ENCODE measurements at places on chromosomes 16 and 17. TPM values are rescaled to one million over a fixed set of nuclear protein-coding genes. Genes with fewer than 3 reads are reported as not detected.
A peak's percentile ranks its signal among the peaks of the same experiment; 100 is the strongest.

Gene C1QTNF8
- not detected for total RNA-seq

DNA sequence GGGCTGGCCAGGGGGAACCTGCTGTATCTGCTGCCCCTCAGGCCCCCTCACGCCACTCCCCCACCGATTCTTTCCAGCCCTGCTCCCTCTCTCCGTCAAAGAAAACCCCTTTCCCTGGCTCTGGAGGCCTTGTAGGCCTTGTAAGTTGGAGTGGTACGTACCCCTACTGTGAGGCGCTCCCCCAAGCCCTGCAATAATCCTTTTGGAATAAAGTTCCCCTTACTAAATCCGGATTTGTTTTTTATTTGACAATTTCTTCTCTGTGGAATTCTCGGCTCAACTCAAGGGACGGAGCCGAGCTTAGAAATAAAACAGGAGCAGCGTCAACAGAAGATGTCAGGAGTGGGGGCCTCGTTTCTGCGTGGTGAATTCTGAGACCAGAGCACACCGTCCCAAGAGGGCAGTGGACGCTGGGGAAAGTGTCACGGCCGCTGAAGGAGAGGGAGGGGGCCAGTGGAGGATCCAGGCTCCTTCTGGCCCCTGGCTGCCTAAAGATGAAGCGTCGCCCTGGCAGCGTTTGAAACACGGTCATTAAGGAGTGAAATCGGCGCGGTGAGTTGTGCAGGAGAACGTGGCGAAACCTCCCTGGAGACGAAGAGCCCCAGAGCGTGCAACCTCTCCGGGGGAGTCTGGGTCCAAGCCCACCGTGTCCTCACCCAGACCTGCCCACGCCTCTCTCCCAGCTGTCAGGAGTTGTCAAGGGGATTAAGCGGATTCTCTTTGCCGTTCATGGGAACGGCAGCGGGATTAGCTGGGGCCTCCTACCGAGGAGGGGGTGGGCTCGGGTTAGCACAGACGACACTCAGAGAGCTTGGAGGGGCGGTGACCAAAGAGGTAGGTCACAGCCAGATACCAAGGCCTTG lies 47.0 kb downstream of the SLC7A5 start:
- peaks cover 6% of the 10 kb centered on the region for H3K4me1 ChIP-seq
- H3K36me3 ChIP-seq = no peaks in the 10 kb centered on the region
- no peak overlapping the region for H3K4me3 ChIP-seq

DNA sequence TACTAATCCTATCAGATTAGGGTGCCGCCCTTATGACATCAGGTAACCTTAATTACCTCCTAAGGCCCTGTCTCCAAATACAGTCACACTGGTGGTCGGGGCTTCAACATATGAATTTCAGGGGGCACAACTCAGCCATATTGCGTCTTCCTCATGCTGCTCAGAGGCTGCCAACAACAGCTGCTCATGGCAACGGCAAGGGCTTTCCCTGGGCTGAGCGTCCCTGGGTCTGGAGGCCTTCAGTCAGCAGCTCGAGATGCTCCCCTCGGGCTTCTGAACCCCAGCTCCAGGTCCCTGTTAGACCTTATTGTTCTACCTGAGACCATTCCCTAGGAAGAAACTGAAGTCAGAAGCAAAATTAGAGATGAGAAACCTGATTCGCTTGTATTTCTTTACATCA lies 157.2 kb downstream of the TMEM132E start:
- H3K4me1 ChIP-seq = no peaks in the 10 kb centered on the region
- H3K4me3 ChIP-seq = no peak overlapping the region
- no peaks in the 10 kb centered on the region for H3K27me3 ChIP-seq
- DNase-seq = no peak

DNA sequence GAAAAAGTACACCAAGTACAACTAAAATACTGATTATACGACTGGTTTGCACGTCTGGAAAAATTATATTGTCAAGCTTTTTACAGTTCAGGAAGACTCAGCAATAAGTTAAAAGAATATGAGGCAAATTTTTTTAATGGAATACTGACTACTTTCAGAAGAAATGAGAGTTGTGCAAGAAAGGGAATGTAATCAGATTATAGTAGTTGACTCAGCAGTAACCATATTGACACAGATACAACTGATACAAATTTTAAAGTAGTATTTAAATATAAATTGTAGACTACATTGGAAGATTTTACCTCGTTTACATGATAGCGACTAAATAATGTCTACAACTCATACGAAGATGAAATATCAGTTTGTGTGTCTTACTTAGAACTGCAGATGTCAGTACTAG lies 16.7 kb downstream of the ASGR2 start:
- no peak for DNase-seq
- peaks cover 6% of the 10 kb centered on the region for H3K27me3 ChIP-seq
- no peaks in the 10 kb centered on the region for H3K4me1 ChIP-seq

GRCh38 chr17:74368341-74369081 lies 1.2 kb downstream of the GPR142 start:
- H3K4me1 ChIP-seq = peaks cover 19% of the 10 kb centered on the region
- no peaks in the 10 kb centered on the region for H3K27me3 ChIP-seq
- H3K36me3 ChIP-seq = no peaks in the 10 kb centered on the region
- H3K4me3 ChIP-seq = peak overlapping the region; percentile 42
- no peak overlapping the region for H3K27ac ChIP-seq

DNA sequence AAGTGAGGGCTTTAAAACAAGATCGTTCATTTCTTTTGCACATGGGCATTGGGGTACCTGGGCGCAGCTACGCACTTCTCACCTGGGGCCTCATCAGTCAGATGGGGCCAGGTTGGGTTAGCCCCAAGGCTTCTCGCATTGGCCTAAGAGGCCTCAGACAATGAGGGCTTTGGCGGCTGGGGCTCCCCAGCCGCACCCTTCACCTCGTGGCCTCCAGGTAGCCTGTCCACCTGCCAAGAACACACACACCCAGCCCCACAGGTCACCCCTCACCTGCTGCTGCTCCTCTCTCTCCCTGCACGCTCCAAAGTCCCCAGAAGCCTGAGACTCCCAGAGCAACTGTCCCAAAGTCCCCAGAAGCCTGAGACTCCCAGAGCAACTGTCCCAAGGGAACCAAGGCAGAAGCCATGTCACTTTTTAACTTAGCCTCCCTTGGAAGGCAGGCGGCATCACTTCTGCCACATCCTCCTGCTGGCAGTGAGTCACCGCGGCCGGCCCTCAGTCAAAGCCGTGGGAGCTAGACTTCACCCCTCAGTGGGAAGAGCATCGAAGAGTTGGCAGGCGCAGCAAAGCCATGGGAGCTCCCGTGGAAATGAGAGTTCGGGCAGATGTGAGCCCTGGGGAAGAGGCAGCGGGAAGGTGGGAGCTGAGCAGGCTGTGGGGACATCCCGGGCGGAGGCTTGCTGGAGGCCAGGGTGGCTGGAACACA lies 78.9 kb upstream of the PLCG2 start:
- H3K27ac ChIP-seq = no peak overlapping the region
- no peaks in the 10 kb centered on the region for H3K4me1 ChIP-seq
- peaks cover 19% of the 10 kb centered on the region for H3K36me3 ChIP-seq
- H3K27me3 ChIP-seq = no peaks in the 10 kb centered on the region

Data from CD8-positive, alpha-beta memory T cell (primary cell).